Dermis microvascular lymphatic vessel endothelial cell (primary cell): ENCODE measurements at places on chromosomes 3 and 15. TPM values are rescaled to one million over a fixed set of nuclear protein-coding genes. Genes with fewer than 3 reads are reported as not detected.

Gene LYZL4
- total RNA-seq: not detected in 2 replicates

Gene CRTAP
- 98.1 and 140 TPM in 2 replicates for total RNA-seq

Gene NMNAT3
- 0.77 and 1.3 TPM in 2 replicates for total RNA-seq

Gene GOLGA6L7
- total RNA-seq: not detected in 2 replicates

Gene RBP2
- total RNA-seq: not detected in 2 replicates

Gene ULK3
- 15.9 and 25.8 TPM in 2 replicates for total RNA-seq

Gene PLSCR5
- not detected in 2 replicates for total RNA-seq

Gene HRG
- total RNA-seq: not detected in 2 replicates

Gene GUCA1C
- not detected in 2 replicates for total RNA-seq

- DNase-seq: peak; percentile 52
Observed at GRCh38 chr3:13200946-13201345, 127.7 kb upstream of the IQSEC1 start.

- DNase-seq: peak; percentile 72
Observed at GRCh38 chr3:37996785-37997301, 6.3 kb downstream of the VILL start.

DNA sequence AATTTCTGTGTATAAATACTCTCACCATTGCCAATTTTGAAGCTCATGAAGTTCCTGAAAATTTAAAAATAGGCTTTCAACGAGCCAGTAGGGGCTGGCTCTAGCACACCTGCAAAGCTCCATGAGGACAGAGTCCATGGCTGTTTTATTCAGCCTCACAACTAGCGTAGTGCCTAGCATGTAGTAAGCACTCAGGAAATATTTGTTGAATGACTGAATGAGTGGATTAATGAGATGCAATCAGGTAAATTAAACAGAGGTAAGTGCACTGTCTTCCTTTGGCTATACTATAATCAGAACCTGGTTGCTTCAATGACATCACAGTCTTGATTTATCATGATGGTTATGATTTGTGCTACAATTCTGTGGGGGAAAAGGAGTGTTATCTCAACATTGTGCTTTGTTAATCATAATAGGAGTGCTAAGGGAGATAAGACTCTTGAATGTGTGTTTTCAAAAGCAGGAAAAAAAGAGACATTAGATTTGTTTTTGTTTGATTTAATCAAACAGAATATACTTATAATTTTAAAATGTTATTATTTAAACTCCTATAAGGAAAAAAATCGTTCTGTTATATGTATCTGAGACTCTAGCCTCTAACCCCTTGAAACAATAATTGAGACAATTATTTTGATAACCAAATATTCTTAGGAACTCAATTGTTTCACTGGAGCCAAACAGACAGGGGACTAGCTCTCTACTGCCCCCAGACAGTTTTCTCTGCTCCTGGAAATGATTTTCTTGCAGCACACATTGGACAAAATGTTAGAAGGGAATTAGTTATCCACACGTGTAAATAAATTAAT is 171.7 kb upstream of the ATP11B start:
- no peak for DNase-seq

DNA sequence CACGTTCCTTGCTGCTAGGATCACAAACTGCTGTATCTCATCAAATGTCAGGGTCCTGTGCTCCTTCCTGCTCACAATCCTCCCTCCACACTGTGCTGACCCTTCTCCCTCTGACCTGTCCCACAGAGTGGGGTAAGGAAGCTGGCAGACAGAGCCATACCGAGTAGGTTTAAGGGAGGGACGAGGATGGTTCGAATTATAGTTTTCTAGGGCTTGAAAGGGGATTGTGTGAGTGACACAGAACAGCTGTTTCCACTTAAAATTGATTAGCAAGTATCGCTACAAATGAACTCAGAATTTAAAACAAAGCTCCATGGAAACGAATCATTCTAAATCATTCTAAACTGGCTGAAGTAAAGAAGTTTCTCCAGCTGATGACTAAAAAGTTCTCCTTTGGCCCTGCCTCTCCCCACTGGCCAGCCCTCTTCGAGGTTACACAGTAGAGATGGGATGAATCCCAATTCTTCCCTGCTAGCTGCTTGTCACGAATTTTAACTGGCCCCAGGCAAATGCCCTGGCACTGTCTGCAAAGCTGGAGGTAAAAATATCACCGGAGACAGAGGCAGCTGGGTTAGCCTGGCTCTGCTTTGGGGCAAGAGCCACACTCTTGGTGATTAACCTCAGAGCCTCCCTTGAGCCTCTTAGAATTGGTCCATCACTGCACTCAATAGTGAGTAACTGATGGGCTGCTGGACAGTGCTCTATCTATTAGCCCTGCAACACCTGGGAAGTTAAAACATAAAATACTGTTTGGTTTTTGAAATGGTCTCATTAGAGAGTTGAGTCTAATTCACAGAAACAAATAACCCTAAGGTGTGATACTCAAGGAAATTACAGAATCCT is 194.9 kb downstream of the CHST2 start:
- DNase-seq: no peak

DNA sequence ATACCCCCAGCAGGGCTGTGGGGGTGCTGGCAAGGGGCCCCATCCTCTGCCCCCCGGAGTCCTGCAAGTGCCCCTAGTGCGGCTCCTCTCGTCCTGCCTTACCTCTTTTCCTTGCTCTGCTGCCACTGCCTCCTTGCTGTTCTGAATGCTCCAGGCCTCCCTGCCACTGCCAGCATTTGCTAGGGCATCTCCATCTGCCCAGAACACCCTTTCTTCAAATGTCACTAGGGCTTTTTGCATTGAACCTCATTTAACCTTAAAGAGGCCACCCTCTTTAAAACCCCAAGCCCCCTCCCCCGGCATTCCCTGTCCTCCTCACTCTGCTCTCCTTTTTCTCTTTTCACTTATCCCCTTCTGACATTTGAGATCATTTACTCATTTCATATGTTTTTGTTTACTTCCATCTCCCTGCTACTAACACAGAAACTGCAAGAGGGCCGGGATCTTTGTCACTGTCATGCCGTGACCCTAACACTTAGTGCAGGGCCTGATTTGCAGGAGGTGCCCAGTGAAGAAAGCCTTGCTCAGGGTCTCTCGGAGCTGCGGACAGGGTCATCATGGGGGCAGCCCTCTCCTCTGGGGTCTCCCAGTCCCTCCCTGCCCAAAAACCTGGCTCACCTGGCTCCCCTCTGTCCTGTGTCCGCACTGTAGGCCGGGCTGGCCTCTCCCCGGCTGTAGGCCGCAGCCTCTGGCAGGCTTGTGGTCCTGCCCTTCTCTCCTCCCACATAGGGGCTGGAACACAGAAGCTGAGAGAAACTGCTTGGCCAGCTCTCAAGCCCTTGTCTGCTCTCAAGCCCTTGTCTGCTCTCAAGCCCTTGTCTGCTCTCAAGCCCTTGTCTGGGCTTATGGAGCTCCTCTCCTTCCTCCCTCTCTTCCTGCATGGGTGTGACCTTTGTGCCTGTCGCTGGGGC is at the start of gene ACOX2:
ACOX2 (minus strand) TSS at position 690 of the 911 bp plus-strand sequence. CDS start 2,084 bp downstream, outside the sequence.
- DNase-seq: peak; percentile 20

DNA sequence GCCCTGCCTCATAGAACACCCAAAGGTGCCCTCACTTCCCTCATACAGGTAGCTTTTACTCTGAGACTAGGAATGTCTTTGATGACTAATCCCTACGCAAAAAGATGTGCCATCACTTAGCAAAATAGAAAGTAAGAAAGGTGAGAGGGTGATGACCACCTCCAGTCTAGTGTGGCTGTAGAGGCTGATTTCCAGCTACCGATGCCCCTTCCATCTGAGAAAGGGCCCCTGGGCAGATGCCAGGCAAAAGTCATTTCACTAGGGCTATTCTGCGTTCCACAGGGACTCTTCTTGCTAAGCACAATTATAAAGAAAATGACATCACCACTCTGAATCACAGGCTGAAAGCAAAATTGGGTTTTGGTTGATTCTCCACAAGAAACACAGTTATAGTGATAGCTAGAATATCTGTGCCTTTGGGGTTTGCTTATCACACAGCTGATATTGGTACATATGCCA is 77.4 kb downstream of the RBPMS2 start:
- DNase-seq: no peak

DNA sequence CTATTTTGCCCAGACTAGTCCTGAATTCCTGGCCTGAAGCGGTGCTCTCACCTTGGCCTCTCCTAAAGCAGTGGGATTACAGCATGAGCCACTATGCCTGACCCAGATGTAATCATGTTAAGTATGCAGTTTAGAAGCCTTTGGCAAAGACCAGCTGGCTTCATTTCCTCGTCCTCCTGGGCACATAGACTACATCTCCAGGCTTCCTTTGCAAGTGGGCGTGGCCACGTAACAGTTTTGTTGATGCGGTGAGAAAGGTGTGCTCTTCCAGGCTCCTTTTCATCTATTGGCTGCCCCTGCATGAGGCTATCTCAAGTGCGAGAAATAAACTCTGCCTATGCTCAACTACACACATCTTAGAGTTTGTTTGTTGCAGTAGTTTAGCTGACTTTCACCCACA is 13.0 kb downstream of the SV2B start:
- DNase-seq: no peak

GRCh38 chr3:194575484-194576210 is 57.6 kb downstream of the TMEM44 start:
- no peak for DNase-seq

DNA sequence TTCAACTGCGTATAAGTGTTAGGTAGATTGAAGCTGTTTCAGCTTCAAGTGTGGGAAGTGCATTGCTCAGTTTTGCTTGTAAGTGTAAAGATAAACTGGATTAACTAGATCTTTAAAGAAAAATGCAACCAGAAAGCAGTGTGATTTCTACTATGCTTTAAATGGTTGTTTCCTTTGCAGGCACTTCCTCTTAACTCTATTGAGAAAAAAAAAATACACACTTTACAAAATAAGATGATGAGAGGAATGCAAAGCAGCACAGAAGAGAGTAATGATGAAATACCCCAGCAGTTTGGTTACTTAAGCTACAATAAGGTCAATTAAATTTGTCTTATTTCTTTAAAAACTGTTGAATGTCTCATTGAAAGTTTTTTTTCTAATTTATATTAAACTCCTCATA is 40.8 kb downstream of the DPH6 start:
- DNase-seq: no peak

GRCh38 chr3:36937492-36937891 is 7.4 kb downstream of the TRANK1 start:
- DNase-seq: no peak

DNA sequence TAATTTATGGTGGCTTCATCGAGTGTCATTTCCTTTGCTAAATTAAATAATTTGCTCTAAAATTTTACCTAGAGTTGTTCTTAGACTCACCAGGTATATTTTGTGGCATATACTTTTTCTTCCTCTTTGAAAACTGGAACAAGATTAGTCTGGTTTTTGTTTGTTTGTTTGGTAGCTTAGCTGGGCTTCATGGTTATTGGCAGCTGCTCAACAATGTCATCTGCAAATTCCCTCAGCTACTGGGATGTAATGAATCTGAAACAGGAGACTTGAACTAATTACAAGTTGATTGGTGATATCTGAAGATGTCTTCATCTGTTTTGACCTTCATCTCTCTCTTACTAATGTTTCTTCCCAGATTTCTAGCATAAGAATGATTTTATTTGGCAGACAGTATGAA is 270.5 kb upstream of the P2RY1 start:
- DNase-seq: no peak

- no peak for DNase-seq
Observed at GRCh38 chr15:85318048-85318731, 62.2 kb upstream of the AKAP13 start.

DNA sequence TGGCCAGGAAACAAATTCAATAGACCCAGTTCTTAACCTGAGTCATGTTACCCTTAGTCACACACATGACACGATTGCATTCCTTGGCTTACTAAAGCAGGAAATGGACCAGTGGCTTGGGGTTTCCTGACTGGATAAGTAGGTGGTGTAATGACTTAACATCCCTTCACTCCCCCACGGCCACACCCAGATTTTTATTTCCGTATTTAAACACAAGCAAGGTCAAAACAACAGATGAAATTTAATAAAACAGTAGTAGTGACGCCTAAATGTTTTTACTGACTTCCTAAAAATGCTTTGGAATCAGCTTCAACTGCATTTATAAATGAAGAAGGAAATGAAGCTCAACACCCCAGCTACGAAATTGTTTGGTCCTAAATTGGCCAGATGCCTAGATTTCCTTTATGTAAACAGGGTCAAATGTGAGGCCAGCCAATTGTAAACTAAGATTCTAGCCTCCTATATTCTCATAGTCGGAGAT is 324.3 kb downstream of the CHST2 start:
- DNase-seq: peak; percentile 84

GRCh38 chr3:5185093-5185673 is 2.3 kb upstream of the EDEM1 start:
- no peak for DNase-seq

DNA sequence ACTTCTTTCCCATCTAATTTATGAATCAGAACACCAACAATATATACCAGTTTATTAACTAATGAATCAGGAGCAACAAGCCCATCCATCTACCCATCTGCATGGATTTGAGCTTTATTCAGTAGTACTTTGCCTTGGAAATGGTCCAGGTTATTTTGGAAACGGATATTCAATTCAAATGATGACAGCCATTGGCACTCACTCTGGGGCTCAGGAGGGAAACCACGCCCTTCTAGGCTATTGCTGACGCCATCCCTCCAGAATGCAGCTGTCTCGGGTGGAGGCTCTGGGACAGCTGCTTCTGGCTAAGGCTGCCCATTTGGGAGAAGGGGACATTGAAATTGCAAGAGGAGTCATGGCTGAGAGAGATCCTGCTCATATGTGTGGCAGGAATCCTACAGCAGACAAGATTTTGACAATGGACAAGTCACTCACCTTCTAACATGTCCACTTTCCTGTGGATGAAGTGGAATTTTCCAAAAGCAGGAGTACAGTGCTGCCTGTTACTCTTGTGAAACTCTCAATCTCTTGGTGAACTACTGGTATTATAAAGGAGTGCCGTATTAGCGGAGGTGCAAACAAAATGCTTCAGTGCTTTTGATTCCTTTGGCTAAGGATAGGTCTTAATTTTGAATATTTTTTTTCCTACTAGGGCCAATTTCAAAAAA is 29.3 kb upstream of the TRAK1 start:
- peak; percentile 92 for DNase-seq

GRCh38 chr15:59976480-59977271 is 27.4 kb upstream of the FOXB1 start:
- DNase-seq: no peak

DNA sequence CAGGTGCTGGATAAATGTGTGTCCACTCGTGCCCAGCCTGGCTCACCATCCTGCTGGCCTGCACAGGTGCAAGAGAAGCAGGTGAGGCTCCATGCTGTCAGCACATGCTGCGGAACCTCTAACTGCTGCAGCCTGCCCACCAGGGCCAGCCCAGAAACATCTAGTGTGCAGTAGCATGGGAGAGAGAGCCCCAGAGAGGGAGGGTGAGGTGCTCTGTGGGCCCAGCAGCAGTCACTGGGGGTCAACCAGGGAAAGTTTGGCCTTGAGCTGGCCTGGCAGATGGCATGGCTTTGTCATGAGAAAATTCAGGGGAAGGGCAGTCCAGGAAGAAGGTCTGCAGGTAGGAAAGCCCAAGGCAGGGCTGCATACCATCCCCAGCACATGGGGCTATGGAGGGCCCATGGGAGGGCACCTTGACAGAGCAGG is 18.2 kb upstream of the PRR23E start:
- no peak for DNase-seq

- no peak for DNase-seq
Observed at GRCh38 chr3:12733566-12733965, 25.5 kb downstream of the TMEM40 start.

- DNase-seq: no peak
Observed at GRCh38 chr3:141073580-141073979, 22.4 kb downstream of the SPSB4 start.
